ENCODE measurements at places on chromosomes 6 and 20.

DNA sequence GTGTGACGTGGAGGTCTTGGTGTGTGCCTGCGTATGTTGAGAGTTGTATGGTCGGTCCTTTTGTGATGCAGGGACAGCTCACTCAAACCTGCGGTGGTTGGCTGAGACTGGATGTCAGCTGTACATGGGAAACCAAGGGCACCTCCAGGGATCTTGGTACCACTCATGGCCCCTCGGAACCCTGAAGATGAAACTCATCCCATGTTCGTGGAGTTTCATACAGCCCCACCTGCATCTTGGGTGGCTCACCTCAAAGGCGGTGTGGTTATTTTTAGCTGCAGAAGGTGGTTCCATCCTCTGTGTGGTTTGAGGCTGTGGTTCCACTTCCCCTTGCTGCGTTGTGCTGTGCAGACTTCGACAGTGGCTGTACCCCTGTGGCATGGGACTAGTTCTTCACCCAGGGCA, 52.6 kb upstream of the SLC22A1 start:
- no peak for DNase-seq

DNA sequence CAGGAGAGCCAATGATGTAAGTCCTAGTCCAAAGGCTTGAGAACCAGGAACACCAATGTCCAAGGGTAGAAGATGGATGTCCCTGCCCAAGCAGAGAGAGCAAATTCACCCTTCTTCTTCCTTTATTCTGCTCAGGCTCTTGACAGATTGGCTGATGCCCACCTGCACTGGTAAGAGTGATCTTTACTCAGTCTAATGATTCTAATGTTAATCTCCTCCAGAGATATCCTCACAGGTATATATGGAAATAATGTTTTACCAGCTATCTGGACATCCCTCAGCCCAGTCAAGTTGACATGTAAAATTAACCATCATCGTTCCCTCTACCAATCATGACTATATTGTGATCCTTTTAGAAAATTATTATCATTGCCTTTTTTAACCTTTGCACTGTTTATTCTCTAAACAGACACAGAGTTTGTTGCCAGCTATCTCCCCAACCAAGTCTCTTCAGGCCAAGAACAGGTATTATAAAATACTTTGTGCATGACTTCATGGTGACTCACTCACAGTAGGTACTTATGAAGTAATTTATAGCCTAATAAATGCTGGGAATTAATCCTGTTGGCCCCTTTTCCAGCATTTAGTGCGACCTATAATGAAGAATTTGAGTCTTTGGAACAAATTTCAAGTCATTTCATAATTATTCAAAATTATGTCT, 26.2 kb upstream of the TSHZ2 start:
- DNase-seq: no peak

DNA sequence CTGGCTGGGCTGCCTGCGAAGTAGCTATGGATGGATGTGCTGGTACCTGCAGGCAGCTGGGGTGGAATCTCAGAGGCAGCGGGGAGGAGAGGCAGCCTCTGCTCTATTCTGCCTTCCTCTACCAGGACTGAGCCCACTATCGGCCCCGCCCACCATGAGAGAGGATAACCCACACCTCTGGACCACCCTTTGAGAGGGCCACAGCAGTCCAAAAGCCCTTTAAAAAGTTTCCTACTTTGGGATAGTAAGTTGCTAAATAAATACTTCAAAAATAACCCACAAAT, 36.1 kb downstream of the EZR start:
- DNase-seq: no peak

GRCh38 chr6:18530201-18530600, 143.1 kb downstream of the RNF144B start:
- DNase-seq: no peak

- DNase-seq: no peak
Observed at GRCh38 chr6:75791881-75792280, 42.8 kb downstream of the MYO6 start.

DNA sequence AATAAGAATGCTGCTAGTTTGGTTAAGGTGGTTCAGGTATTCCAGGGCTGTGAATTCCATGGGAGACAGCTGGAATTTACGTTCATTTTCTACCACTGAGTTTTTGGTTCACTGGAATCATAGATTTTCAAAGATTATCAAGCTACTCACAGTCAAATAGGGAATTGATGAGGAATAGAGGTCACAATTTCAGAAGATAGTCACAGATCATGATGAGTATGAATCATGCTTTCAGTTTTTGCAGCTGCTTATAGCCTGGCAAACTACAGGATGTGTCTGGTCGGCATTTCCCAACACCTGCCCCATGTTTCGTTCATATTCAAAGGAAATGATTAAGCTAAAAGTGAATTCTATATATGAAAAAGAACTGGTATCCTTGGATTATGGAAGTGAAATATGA, 58.7 kb downstream of the BCKDHB start:
- DNase-seq: no peak

DNA sequence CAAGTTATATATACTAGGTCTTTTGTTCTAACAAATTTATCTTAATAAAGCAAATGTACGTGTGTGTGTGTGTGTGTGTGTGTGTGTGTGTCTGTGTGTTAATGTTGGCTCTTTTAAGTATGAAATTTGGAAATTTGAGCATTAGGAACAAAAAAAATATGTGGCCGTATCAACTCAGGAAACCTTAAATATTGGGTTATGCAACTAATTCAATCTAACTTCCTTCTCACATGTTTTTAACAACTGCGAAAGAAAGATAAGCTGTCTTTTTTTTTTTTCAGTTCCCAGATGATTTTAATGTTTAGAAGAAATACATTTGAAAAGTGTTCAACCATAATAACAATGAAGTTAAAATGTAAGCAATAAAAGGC, 616.4 kb upstream of the ARID1B start:
- no peak for DNase-seq

DNA sequence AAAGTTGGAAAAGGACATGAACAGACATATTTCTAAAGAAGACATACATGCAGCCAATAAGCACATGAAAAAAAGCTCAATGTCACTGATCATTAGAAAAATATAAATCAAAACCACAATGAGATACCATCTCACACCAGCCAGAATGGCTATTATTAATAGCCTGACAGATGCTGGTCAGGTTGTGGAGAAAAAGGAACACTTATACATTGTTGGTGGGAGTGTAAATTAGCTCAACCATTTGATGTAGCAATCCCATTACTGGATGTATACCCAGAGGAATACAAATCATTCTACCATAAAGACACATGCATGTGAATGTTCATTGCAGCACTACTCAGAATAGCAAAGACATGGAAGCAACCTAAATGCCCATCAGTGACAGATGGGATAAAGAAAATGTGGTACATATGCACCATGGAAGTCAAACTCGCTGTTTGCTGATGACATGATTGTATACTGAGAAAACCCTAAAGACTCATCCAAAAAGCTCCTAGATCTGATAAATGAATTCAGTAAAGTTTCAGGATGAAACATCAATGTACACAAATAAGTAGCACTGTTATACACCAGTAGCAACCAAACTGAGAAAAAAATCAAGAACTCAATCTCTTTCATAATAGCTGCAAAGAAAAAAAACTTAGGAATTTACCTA, 196.8 kb downstream of the ADGB start:
- no peak for DNase-seq

DNA sequence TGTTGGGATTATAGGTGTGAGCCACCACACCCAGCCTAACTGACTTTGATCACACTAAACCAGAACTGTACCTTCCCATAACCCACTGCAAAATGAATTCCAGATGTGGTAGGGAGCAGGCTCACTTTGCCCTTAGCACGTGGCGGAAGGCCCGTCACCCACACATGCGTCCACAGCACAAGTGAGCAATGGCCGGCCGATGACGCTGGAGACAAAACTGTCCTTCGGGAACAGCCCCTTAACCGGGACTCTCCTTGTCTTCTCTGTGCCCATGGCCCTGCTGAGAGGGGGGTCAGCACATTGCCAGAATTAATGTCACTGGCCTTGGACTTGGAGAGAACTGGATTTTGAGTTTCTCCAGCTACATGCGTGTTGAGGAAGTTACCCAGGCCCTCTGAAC, 107.2 kb downstream of the TOX2 start:
- no peak for DNase-seq

DNA sequence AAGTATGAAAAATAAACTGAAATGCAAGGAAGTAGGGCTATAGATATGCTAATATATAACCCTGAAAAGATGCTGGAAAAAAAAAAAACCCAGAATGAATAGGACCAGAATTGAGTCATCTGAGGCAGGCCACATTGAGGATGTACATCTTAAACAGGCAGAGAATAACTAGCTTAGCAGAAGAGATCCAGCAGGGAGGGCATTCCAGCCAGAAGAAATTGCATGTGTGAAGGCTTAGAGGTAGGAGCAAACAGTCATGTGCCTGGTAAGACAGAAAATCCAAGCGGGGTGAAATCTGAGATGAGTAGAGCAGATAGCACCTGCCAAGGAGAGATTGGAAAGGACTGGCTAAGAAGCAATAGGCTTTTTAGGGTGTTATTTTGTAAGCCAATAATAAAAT, 2.6 kb downstream of the COL19A1 start:
- DNase-seq: no peak

DNA sequence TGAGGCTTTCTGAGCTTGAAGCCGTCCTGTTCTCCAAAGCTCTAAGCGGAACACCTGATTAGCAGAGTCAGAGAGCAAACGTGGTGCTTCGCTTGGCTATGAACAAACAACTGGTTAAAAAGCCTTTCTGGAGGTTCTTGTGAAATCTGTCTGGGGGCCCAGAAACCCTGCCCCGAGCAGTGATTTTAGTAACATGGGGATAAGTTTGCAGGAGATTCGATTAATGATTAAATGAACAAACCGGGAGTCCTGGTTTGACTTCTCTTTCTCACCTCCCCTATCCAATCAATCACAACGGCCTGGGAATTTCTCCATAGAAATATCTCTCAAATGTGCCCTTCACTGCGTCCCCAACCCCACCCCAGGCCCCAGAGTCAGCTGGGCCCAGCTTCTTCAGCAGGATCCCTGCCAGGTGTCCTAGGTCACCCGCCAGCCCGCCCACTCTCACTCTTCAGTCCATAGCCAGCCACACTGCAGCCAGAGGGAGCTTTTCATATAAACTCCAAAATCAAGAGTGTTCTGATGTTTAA, 43.6 kb downstream of the ZDHHC14 start:
- DNase-seq: no peak

- no peak for DNase-seq
Observed at GRCh38 chr6:16936893-16937292, 165.0 kb upstream of the STMND1 start.

GRCh38 chr20:48414786-48415185, 413.0 kb downstream of the PREX1 start:
- no peak for DNase-seq

- DNase-seq: no peak
Observed at GRCh38 chr20:20225325-20226043, 142.4 kb upstream of the INSM1 start.

- no peak for DNase-seq
Observed at GRCh38 chr6:24908650-24909035, 27.1 kb downstream of the RIPOR2 start.

DNA sequence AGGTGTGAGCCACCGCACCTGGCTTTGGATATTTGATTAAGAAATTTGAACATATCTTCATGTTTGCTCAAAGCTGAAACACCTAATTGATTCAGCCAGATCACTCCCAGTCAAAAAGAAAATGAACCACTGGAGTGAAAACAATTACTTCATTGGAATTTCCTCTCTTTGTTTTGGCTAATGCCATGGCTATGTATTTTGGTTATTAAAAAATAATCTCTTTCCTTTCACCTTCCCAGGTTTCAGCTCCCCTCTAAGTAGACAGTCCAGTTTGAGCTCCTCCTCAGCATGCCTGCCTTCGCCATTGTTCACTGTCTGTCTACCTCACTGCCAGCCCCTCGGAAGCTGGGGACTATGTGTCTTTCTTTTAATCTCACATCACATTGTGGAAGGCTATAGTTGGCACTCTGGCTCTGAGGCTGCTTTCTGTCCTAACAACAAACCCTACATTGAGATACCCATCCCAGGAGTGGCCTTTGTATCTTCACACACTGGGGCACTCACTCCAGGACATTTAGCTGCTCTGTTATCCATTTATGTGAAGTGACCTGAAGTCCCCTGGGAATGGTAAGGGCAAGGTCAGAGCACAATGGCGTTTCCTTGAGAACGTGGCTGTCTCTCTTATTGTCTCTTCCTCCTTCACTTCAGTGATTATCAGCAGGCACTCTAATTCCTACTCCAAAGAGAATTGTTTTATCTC, 764.0 kb upstream of the CITED2 start:
- DNase-seq: no peak

DNA sequence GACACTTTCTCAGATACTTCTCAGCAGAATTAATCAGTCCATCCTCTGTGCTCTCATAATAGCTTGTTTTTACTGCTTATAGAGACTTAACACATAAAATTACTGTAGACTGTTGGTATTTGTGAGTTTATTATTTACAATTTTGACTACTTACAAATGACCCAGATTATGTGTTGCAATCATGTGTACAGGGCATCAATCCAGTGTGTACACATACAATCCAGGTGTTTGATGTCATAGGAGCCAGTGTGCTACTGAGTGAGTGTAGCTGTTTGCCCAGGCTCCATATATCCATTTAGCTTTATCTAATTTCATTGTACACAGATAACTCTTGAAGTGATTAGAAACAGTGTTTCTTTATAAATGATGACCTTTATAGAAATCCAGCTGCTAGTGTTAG, 31.3 kb downstream of the TRMT11 start:
- no peak for DNase-seq

DNA sequence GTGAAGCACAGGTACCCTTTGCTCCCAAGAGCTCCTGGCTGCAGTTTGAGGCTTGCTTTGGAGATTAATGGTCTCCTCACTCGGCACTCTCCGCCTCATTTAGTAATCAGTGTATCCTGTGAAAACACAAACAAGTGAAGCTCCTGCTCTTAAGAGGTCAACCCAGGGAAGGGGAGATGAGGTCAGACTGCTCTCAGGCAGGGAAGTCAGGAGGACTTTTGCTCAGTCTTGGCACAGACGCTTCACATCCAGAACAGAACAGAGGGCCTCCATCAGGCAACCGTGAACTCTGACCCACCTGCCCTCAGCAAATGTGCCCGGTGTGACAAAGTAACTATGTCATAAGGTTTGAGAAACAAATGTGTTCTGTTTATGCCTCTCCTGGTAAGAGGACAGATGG, 428.8 kb upstream of the JARID2 start:
- no peak for DNase-seq

- DNase-seq: no peak
Observed at GRCh38 chr6:42661540-42662153, 60.8 kb downstream of the PRPH2 start.

GRCh38 chr20:4846821-4847220, 125.1 kb downstream of the PRND start:
- no peak for DNase-seq

Data from cortex of kidney (tissue), 1 donor.